Cortex of kidney (tissue), 1 donor: ENCODE measurements at places on chromosomes 12 and 14.

DNA sequence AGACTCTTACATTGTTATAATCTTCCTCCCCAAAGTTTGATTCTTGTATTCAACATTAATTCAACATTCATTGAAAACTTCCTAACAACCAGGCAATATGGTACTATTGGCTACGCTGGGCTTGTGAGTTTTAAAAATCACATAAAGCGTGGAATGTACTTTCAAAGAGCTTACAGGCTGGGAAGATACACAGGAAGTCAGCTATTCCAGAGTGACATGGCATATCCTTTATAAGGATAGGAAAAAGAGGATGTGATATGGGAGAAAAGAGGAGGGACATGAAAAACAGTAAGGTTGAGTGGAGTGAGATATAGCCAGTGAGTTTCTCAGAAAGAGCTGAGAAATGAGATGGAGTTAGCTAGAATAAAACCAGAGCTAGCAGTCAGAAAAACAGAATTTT is 103.6 kb upstream of the ATF7IP start:
- DNase-seq = no peak

GRCh38 chr14:100524933-100525243 is 62.3 kb downstream of the BEGAIN start:
- DNase-seq = no peak

- no peak for DNase-seq
These were observed 122.9 kb upstream of the RAP1B start for GRCh38 chr12:68487721-68488309.

DNA sequence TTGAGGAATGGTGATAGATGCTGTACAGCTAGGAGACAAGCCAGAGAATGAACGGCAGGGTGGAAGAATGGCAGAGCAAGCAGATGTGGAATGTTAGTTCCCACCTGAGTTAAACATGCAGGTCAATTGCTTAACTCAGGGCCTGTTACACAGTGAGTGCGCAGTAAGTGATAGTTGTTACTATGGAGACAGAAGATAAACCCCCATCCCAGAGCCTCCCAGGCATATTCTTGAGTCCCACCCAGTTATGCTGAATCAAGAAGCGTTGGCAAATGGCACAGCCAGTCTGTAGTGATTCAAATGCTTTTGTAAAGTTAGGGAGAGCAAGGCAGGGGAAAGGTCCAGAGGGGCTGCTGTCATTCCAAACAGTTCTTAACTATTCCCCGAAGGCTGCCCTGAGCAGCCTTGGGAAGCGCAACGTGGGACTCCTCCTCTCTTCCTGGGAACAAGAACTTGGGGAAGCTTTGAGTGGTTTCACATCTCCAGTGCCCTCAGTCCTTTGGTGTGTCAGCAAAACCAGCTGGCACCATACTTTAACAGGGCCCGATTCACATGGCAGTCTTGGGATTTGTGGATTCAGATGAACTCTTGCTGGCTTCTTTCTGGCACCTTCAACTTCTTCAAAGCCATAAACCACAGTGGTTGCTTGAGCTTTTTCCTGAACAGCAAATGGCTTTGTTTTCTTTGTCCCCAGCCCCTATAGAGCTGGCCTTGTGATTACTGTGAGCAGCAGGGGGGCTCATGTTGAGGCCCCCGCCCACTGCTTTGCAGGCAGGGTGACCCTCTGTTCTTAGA is 66.4 kb downstream of the PPM1A start:
- no peak for DNase-seq

GRCh38 chr14:93431036-93431670 is 414 bp downstream of the UNC79 start:
- no peak for DNase-seq

- no peak for DNase-seq
These were observed 101.4 kb downstream of the DUSP16 start for GRCh38 chr12:12460935-12461922.

DNA sequence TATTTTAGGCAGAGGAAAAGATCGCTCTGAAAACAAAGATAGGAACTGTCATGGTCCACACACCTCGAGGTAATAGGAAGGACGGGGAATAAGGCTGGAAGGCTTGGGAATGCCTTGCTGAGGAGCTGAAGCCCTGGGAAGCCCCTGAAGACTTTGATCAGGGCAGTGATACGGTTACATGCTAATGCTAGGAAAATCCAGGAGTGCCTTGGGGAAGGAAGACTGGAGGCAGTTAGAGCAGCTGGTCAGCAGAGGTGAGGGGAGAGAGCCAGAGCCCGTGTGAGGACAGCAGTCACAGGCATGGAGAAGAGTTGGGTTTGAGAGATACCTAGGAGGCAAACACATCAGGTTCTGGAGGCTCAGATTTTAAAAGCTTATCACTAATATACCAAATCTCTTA is 8.6 kb upstream of the YY1 start:
- DNase-seq = no peak

GRCh38 chr14:63642229-63642611 is 549 bp upstream of the WDR89 start:
- DNase-seq = no peak

GRCh38 chr14:64217308-64217707 is 76.9 kb downstream of the ESR2 start:
- DNase-seq = no peak

DNA sequence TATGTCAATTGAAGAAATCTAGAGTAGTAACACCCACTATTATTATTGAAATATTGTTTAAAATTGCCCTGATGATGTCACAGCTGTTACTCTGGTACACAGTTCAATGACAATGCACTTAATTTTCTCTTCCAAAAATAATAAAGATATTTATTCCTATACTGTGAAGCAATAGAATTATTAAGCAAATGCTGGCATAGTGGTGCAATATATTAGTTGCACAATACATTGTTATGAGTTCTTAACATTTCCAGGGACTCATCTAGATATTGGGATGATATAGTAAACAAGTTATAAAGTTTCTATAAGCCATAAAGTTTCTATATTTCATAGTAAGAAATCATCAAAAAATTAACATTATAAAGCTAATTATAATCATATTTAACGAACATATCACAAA is 897.8 kb downstream of the LRFN5 start:
- no peak for DNase-seq
